Ovary (tissue), 10 donors: ENCODE measurements at places on chromosomes 2 and 18.

DNA sequence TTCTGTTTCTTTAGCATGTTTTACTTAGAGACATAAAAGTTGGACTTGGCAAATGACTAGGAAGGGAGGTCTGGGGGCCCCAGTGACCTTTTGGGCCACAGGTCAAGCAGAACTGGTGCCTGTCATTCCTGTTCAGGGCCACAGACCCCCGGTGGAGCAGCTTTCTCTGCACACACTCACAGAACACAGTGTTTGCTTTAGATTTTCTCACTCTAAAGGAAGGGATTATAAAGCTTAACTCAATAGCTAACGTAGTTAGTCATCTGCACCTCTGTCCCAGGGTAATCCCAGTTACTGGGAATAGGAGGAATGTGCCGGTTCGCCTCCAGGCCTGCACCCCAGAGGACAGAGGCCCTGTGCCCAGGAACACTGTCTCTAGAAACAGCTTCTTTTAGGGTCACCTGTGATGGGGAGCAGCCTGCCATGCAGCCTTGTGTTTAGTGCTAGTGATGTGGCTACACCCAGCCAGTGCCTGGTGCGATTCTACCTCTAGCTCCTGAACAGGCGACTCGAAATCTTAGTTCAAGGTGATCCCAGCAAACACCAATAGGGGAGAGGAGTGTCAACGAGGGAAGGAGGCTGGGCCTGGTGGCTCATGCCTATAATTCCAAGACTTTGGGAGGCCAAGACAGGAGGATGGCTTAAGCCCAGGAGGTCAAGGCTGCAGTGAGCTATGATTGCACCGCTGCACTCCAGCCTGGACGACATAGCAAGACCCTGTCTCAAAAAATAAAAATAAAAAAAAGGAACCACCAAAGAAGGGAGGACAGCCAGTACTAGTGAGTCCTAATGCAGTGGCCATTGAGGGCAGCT, 11.6 kb downstream of the SPATA3 start:
- DNase-seq: no peak

DNA sequence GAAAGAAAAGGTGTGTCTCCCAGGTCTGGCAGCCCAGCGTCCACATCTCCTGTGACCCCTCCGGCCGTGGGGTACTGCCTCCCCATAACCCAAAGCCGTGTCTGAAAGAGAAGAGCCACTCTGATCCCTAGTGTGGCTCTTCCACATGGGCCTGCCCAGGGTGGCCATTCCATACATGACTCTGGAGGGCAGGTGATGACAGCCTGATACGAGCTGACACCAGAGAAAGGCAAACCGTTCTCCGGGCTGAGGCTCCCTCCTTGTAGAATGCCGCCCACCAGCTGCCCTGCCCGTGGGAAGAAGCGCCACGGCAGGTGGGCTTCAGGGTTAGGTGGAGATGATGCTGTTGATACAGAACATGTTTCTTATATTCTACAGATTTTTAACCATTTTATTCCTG, 451.6 kb upstream of the SALL3 start:
- no peak for DNase-seq

DNA sequence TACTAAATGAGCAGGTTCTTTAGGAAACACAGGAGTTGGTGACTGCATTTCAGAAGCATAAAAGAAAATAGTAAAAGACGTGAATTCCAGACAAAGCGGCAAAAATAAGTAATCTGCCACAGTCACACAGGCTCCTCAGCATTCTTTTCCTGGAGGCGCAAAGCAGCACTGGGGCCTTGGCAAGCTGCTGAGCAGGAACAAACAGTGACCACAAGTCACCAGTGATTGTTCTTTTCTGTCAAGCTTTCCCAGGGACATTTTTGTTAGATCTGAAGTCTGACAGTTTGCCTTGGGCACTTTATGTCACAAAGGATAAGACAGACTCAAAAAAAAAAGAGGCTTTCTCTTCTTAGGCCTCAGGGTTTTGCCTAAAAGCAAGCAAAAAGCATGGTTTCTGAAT, 216.2 kb downstream of the CDH20 start:
- DNase-seq: no peak

DNA sequence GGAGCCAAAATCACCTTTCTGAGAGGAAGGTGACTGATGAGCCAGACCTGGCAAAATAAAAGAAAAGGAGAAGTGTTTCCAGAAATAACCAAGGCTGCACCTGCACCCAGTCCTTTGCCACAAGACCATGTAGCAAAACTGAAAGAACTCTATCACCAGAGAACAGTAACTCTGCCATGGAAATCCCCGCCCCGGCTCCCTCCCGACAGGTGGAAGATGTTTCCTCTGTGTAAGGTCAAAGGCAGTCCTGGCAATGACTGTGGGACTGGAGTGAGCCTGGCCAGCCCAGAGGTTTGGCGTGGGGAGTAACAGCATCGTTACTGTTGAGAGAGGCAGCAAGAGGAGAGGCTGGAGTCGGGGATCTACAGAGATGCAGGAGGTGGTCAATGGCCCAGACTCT, 42.3 kb downstream of the SPRED2 start:
- DNase-seq: no peak

DNA sequence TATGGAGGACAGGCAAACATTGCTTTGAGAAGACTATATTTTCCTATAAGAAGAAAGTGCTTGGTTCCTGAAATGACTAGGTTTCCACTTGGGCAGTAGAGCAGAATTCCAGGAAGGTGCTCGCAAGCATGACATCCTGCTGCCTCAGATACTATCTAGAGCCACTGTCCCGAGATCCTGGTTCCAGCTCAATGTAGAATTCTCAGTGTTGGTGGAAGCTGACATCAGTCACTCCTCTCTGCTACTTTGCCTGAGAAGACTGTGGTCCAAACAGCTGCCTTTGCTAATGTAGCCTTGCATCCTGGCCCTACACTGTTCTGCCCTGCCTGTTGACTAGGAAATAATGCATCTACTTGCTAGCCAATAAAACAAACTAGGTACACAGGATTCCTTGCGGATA, 50.0 kb upstream of the ITGA6 start:
- DNase-seq: no peak

DNA sequence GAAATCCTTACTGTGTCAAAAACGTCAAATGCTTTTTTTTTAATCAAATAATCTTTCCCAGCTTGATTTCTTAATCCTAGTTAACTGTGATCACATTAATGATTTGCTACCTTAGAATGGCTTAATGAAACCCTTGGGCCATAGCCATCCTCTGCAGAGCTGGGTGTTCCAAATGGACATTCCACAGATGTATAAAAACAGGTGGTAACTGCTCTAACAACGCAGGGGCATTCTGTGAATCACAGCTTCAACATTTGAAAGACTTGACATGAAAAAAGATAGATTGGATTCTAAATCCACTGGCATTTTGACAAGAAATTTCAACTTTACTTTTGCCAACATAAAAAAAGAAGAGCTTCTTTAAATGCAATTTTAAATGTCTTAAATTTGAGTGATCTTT, 69.8 kb upstream of the RASGRP3 start:
- no peak for DNase-seq

GRCh38 chr2:12560618-12561017, 156.1 kb upstream of the TRIB2 start:
- no peak for DNase-seq

DNA sequence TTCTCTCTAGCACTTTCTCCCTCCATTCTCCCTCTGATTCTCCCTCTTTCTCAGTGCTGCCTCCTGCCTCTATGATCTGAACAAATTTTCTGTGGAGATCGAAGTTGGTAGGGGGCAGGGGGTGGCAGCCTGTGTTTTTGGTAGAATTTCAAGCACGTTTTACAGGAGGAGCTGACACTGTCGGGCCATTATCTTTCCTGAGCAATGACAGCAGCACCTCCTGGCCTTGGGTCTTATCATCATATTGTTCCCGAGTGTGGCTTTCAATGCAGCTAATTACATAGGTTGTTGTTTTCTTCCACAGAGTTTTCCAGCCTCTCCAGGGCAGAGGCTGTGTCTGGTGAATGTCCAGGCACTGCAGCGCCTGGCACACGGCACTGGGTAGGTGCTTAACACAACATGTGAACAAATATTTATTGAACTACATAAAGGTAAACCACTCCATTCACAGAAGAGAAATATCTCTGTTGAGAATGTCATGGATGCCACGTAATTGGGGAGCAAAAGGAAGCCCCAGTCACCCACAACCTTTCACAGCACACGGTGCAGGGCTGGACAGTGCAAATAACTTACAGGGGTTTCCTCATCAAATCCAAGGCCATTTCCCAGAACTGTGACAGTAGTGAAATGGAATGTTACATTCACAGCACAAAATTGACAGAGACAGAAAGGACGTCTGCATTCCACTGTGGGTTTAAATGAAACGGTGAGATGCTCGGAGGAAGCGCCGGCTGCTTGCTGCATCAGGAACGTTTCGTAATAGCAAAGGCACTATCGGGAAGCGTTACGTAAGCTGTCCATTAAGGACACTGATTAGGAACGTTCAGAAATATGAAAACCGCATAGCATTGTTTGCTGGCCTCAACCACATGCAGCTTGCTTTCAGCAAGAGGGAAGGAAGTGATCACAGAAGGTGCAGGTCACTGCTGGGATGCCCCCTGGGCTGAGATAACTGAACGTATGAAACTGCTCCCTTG, 6.5 kb upstream of the KCNG2 start:
- DNase-seq: no peak

DNA sequence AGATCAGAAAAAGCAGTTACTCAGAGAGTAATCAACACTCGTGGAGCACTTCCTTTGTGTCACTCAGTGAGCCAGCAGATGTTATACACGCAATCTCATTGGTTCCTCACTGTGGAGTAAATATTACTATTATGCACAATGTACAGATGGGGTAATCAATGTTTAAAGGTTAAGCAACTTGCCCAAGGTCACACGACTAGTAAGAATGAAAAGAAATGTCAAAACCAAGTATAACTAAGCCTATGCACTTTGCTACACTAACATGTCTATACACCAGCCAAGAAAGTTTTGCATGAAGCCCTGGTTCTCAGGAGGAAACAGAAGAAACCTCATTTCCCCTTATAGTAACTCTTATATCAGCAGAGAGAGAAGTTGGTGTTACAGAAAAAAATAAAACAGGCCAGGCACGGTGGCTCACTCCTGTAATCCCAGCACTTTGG, 5.4 kb downstream of the METTL21A start:
- no peak for DNase-seq

- DNase-seq: no peak
Measured at GRCh38 chr18:56030060-56030459, 442.1 kb upstream of the TCF4 start.

GRCh38 chr18:75350512-75350839, 77.0 kb downstream of the SMIM21 start:
- DNase-seq: no peak

DNA sequence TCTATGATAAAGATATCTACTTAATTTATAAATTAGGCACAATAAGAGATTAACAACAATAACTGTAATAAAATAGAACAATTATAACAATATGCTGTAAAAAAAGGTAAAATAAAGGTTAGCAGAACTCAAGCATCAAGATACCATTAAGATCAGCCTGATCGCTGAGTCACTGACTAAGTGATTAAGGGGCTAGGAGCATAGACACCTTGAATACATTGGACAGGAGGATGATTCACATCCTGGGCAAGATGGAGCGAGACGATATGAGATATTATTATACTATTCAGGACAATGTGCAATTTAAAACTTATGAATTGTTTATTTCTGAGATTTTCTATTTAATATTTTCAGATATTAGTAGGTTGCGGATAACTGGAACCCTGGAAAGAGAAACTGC, 1277.8 kb upstream of the ZEB2 start:
- no peak for DNase-seq

- DNase-seq: no peak
Measured at GRCh38 chr2:69704446-69704845, 37.5 kb upstream of the ANXA4 start.

- peak; percentile 3 for DNase-seq
Measured at GRCh38 chr2:71611247-71611646, 157.9 kb downstream of the DYSF start.

DNA sequence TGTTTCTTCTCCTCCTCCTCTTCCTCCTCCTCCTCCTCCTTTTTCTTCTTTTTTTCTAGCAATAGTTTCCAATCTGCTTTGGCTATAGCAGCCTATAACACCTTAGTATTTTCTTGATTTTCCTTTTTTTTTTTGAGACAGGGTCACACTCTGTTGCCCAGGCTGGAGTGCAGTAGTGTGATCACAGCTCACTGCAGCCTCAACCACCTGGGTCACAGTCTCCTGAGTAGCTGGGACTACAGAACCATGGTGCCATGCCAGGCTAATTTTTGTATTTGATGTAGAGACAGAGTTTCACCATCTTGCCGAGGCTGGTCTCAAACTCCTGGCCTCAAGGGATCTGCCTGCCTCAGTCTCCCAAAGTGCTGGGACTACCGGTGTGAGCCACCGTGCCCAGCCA, 10.7 kb upstream of the THNSL2 start:
- DNase-seq: no peak

DNA sequence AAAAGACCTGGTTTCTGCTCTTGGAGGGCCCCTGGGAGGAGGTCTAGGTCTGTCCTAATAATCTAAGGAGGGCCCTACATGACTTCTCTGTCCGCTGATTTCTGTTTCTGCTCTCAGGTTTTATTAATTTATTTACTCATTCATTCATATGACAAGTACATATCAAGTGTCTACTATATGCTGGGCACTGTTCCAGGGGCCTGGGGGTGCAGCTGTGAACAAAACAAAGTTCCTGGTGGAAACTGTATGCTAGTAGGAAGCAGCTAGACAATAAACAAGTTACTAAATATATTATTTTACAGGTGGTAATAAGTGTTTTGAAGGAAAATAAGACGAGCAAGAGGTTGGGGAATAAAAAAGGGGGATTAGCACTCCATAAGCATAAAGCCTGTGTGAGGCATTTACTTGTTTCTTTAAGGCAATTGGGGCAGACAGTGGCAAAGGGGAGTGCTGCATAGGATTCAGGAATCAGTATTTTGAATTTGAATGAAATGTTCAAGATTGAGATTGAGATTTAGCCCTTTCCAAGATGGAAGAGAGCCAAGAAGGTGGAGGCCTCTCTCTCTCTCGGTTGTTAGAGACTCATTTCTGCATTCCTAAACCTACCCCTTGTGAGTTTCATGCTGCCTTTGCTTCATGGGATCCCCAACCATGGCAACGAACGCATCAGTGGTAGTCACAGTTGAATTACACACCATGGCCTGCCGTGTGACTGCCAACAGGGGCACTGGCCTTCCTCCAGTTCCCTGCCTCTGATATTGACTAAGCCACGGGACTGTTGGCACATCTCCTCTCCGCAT, 28.3 kb downstream of the DRC1 start:
- no peak for DNase-seq

DNA sequence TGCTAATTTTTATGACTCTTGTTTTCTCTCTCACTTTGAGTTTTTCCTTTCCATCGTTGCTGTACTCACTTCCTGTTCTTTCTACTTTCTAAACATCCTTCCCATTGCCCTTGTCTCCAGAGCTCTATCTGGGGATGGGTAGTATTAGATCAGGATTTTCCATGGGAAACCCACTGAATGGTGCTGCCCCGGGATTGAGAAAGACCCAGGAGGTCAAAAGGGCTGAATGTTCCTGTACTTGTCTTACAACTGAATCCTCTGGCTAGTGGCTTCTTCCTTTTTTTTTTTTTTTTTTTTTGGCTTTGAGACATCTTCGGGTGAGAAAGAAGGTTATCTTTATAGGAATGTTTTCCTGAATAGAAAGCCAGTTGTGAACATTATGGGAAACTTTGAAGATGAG, 364.8 kb upstream of the SLC14A2 start:
- DNase-seq: no peak
